ENCODE measurements at places on chromosomes 7 and 10. TPM values are rescaled to one million over a fixed set of nuclear protein-coding genes. Genes with fewer than 3 reads are reported as not detected.

The AKR1C8 gene
- not detected for total RNA-seq

The TMEM229A gene
- total RNA-seq, result not detected

The PPP1R3C gene
- not detected for total RNA-seq

The CALCR gene
- total RNA-seq, result not detected

The C10orf120 gene
- total RNA-seq, result not detected

The ZNF804B gene
- not detected for total RNA-seq

GRCh38 chr7:69364813-69365643 is 233.2 kb upstream of the AUTS2 start:
- no peak for DNase-seq

GRCh38 chr10:103855424-103855823 is at the start of gene SH3PXD2A:
Gene SH3PXD2A (minus strand): TSS chr10:103855576. CDS start chr10:103855266, 310 bp downstream.
- peak; percentile 58 for DNase-seq

GRCh38 chr10:110069502-110069982 is 61.8 kb downstream of the ADD3 start:
- DNase-seq, result peak; percentile 15

DNA sequence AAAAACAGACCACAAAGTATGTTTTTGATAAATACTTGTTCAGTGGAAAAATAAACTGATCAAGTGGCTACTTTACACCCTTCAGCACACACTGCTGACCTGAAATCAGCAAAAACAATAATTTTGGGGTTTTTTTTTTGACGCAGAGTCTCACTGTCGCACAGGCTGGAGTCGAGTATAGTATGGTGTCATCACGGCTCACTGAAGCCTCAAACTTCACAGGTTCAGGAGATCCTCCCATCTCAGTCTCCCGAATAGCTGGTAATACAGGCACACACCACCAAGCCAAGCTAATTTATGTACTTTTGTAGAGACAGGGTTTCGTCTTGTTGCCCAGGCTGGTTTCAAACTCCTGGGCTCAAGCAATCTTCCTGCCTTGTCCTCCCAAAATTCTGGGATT is 30.6 kb downstream of the TARP start:
- DNase-seq, result no peak

DNA sequence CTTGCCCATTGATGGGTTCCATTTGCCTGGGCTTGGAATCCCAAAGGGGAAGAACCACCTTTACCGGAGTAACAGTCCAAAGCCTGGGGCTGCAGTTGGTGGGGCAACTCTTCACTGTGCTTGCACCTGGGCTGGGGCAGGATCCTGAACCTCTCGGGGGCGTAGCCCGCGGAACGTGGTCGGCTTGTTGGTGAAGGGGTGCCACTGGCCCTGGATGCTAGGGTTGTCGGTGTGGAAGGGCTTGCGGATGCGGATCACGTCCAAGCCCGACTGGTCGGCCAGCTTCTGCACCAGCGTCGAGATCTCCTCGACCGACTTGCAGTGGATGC is 710 bp downstream of the MRPL43 start:
- no peak for DNase-seq

DNA sequence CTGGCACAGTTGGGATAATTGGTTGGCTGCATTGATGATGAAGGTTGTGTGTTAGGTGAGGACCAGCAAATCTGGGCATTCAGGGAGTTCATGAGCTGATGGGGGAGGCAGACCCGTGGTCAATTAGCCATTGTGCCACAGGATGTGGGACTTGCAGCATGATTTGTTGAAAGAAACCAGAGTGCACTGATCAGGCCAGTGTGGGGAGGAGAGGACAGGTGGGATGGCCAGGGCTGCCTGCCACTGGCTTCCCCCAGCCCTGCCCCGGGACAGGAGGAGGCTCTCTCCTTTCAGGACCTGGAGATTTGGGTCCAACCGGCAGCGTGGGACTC is 4.3 kb downstream of the CLIP2 start:
- no peak for DNase-seq

DNA sequence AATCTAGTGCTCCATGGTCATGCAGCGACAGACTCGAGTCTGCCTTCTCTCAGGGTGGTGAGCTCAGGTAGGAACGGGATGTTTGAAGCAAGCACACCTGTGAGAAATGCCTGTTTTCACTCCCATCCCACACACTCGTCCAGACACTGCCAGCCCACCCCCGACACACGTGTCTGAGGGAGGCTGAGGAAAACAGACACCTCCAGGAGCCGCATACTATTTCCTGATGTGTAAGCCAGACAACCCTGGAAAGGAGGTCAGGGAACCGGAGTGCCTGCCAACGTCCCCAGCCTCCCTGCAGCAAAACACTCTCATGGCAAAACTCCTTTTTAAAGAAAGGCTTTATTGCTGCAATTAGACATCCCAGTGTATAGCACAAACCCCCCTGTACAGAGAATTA is 80.2 kb downstream of the ALOX5 start:
- DNase-seq, result no peak

DNA sequence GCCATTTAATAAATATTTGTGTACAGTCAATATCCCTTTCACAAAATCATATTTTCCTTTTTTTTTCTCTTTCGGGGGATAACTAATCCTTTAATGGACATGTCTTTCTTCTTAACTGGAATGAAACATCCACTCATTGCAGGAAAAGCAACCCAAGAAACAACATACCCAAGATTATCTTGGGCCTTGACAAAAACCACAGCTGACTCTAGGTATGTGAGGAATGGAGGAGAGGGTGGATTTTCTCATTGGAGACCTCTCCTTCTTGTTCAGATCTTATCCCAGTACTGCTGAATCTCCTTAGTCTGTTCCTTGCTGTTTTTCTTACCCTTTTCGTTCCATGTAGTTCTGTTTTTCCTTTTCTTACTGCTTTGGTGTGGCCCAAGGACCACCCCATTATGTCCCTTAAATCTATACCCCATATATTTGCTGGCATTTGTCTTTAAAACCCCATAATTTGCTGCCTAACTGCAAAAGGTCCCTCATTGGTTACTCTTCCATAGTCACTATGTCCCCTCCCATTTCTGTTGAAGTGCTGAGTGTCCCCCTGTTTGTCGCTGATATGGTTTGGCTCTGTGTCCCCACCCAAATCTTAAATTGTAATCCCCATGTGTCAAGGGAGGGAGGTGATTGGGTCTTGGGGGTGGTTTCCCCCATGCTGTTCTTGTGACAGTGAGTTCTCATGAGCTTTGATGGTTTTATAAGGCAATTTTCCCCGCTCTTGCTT is 6.8 kb upstream of the CDK6 start:
- no peak for DNase-seq

DNA sequence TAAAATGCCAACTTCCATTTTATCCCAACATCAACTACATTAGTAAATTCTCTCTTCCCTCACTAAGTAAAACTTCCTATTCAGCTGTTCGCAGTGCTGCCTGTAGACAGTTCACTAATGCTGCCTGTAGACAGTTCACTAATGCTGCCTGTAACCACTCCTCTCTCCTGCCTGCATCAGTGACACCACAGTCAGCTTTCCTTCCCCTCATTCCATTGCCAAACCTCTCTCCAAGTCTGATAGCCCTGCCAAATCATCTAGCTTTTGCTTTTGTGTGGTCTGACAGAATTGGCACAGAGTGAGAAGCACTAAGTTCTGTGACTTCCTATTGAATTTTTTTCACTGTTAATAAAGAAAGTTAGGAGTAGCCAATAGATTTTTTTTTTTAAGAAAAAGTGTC is 43.0 kb upstream of the MACC1 start:
- peak; percentile 70 for DNase-seq

DNA sequence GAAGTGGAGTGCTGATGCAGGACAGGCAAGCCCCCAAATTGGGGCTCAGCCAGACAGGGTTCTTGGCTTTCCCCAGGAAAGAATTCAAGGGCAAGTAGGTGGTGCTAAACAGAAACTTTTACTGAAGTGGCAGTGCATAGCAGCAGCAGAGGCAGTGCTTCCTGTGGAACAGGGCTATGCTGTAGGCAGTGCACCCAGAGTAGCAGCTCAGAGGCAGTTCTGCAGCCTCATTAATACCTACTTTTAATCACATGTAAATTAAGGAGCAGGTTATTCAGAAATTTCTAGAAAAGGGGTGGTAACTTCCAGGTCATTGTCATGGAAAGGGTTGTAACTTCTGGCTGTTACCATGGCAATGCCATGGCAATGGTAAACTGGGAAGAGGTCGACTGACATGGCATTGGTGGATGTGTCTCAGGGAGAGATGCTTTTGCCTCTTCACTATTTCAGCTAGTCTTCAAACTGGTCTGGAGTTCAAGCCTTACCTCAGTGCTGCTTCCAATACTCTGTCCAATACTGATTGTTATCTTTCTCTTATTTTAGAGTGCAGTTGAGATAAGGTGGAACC is 29.2 kb downstream of the PRSS58 start:
- no peak for DNase-seq

GRCh38 chr7:116216956-116217571 is 6.7 kb downstream of the TES start:
- no peak for DNase-seq

DNA sequence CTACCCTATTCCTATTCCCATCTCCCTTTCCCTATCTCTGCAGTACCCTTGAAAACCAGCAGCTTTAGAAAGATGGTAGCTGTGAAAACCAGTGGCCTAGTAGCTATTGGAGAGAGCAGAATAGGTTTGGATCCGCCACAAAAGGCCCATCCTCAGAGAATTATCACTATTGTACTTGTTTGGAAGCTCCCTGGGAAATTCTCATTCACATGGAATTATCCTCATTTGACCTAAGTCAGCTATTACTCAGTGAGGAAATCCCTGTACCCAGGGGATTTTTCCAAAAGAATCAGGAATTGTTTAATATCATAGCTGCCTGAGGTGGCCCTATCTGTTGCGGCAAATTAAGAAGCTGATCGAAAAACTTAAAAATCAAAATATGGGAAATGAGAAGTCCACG is 51.6 kb downstream of the DGKI start:
- no peak for DNase-seq

- DNase-seq, result peak; percentile 51
These were observed 704 bp downstream of the TNKS2 start for GRCh38 chr10:91798649-91799611.

DNA sequence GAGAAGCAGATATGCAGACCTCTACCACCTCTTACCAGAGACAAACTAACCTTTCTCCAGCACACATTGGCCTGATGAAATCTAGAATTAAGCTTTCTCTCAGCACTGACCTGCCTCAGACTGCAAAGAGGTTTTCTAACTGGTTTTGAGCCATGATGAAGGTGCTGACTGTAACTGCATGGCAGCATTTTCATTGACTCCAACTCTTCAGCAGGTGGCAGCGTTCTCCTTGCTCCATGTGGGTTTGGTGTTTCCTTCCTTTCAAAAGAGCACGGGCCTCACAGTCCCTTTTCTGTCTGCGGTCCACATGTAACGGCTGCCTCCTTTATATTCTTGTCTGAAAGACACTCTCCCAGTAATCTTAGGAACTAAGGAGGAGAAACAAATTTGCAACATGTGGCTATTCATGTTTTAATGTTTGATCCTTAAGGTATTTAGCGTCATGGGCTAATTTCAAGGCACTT is 12.6 kb downstream of the KLLN start:
- no peak for DNase-seq

DNA sequence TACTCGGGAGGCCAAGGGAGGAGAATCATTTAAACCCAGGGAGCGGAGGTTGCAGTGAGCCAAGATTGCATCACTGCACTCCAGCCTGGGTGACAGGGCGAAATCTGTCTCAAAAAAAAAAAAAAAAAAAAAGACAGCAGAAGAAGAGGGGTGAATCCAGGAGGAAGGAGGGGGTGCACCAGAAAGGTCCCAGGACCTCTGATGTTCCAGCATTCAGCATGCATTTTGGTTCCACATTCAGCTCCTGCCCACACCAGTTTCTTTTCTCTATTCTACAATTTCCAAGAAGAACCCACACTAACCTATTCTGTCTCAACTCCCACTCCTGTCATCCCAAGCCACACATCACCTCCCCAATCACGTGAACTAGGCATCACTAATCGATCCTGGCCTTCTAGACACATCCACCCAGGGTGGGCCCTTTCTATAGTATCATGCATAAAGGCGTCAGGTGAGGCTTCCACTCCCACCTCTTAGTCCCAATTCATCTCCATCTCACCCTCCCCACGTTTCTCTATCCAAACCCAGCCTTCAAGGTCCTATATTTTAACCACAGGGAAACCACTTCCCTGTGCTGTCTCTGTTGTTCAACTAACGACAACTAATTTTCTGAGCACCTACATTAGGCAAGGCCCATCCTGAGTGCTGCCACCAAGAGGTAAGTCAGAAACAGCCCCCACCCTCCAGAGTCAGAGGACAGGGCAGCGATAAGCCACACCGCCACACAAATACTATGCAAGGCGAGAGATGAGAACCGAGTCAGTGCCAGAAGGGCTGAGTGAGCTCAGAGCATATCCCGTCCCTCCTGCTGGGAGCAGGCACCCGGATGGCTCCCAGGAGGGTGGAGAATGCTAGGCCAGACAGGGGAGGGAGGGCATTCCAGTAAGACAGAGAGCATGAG is 2.2 kb downstream of the ANXA11 start:
- peak; percentile 71 for DNase-seq

DNA sequence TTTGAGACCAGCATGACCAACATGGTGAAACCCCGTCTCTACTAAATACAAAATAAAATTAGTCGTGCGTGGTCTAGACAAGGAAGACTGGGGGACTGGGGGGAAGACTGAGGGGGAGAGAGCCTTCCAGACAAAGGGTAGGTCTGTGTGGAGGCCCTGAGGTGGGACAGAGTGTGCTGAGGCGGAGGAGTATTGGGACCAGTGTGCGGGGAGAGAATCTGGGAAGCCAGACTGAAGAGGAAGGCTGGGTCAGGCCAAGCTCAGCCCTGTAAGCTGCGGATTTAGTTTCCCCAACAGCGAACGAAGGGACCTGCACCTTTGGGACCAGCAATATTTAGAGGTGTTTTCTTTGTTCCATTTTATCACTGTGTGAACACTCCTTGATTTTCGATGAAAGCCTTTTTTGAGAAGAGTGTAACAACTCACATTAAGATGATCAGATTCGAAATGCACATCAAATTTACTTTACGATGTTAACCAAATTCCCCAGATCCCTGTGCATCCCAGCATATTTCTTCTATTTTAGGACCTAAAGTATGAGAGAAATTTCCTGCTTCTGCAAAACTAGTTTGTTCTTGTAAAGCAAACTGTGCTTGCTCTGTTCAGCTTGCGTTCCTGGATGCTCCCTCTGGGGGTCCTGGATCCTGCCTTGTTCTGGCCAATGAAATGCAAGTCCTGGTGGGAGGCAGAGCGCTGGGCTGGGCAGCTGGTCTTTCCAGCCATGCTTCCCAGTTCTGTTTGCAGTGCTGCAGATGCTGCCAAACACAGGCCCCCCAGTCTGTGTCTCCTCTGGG is 39.4 kb downstream of the PLAU start:
- no peak for DNase-seq

GRCh38 chr7:17236603-17237002 is 61.8 kb upstream of the AHR start:
- DNase-seq, result peak; percentile 33

DNA sequence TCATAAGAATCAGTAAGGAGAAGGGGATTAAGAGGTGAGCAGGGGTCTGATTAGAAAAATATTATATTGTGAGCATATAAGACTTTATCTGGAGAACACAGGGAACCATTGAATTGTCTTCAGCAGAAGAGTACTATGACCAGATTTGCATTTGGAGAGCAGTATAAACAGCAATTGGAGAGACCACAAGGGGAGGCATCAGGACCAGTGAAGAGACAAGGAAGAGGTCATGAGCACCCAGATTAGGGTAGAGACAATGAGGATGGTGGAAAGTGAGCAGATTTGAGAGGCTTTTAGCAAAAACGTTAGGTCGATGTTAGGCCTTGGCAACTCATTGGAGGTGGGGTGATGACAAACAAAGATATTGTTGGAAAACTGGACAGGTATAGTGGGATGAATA is 13.0 kb upstream of the SMIM30 start:
- no peak for DNase-seq

GRCh38 chr7:18425227-18425626 is 70.3 kb upstream of the HDAC9 start:
- no peak for DNase-seq

- DNase-seq, result no peak
These were observed 40.9 kb upstream of the RSBN1L start for GRCh38 chr7:77655356-77655755.

Data from RPMI7951 (cell line).